ENCODE measurements at places on chromosomes 16 and 17.

- no peak for DNase-seq
Measured at GRCh38 chr17:2709183-2709661, 2.3 kb downstream of the CLUH start.

GRCh38 chr16:30491744-30492308, 19.3 kb downstream of the ITGAL start:
- peak; percentile 50 for DNase-seq

GRCh38 chr17:56317351-56318208, 164.3 kb downstream of the ANKFN1 start:
- DNase-seq, result no peak

- no peak for DNase-seq
Measured at GRCh38 chr17:17963694-17964436, 8.3 kb downstream of the TOM1L2 start.

GRCh38 chr17:40558890-40559563, 6.2 kb downstream of the CCR7 start:
- peak; percentile 56 for DNase-seq

DNA sequence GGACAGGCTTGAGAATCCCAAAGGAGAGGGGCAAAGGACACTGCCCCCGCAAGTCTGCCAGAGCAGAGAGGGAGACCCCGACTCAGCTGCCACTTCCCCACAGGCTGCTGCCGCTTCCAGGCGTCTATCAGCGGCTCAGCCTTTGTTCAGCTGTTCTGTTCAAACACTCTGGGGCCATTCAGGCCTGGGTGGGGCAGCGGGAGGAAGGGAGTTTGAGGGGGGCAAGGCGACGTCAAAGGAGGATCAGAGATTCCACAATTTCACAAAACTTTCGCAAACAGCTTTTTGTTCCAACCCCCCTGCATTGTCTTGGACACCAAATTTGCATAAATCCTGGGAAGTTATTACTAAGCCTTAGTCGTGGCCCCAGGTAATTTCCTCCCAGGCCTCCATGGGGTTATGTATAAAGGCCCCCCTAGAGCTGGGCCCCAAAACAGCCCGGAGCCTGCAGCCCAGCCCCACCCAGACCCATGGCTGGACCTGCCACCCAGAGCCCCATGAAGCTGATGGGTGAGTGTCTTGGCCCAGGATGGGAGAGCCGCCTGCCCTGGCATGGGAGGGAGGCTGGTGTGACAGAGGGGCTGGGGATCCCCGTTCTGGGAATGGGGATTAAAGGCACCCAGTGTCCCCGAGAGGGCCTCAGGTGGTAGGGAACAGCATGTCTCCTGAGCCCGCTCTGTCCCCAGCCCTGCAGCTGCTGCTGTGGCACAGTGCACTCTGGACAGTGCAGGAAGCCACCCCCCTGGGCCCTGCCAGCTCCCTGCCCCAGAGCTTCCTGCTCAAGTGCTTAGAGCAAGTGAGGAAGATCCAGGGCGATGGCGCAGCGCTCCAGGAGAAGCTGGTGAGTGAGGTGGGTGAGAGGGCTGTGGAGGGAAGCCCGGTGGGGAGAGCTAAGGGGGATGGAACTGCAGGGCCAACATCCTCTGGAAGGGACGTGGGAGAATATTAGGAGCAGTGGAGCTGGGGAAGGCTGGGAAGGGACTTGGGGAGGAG, at the start of gene CSF3:
Gene CSF3 (plus strand): TSS at position 436 of the 993 bp plus-strand sequence. CDS start 35 bp downstream, at position 471.
- no peak for DNase-seq

- no peak for DNase-seq
Measured at GRCh38 chr17:79201536-79202227, 127.1 kb downstream of the ENGASE start.

GRCh38 chr17:61467416-61468262, 15.4 kb downstream of the TBX4 start:
- DNase-seq, result no peak

DNA sequence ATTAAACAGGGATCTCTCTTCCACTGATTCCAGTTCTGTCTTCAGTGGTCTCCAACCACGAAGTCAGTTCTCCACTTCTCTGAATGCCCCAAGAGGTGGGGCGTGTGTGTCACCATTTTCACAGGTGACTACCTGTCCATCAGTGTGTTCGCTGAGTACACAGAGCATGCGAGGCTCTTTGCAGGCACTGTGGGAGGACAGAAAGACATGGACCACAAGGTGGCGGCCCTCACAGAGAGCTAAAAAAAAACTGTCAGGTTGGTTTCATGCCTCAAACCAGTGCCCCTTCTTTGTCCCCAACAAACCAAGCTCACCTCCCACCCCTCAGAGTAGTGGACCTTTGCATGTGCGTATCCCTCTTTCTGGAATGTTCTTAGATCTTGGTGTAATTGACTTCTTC, 13.8 kb downstream of the EMP2 start:
- no peak for DNase-seq

- DNase-seq, result no peak
Measured at GRCh38 chr16:20628213-20628612, 52.0 kb upstream of the ACSM2B start.

DNA sequence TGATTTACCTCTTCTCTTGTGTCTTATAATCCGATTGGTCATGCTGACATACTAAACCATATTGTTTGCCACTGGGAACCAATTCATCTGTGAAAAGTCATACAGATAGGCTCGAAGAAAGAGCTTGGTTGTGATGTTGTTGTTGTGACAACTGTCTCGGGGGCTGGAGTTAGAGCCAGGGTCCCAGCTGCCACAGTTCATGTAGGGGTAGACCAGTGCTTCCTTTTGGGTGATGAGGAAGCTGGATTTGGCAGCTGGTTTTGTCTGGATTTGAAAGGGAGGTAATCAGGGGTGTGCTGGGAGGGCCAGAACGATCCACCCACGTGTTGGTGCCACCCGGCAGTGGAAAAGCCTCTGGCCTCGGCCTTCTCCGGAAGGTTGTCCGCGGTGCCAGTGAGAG, 438.1 kb downstream of the WWOX start:
- no peak for DNase-seq

DNA sequence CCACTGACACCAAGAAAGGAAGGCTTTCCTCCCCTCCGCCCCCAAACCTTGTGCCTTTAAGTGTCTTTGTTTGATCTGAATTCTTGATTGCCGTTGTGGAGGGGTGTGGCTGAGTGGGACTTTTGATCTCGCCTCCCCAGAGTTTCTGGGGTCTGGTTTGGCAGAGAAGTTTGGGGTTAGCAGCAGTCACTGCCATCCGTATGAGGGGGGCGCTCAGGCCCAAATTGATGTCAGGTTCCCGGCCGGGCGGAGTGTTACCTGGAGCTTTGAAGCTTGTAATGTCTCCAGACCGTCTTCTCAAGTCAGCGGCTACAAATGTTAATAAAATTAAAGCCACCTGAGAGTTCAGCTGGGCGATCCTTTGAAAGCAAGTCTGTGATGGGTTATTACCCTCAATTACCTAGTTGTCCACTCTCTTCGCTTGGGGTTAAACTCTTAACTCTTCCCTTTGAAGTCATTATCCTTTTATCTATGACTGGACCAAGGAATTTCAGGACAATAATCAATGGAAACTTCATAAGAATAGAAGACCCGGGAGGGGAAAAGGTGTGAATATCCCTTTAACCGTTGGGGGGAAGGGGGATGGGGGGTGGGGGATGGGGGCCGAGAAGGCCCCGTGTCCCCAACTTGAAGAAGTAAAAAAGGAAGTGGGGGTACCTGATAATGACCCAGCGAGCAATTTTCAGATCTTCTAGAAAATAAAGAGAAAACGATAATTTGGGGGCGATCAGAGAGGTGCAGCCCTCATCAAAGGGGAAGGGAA, 31.8 kb upstream of the AXIN2 start:
- DNase-seq, result no peak

- no peak for DNase-seq
Measured at GRCh38 chr17:45868276-45868675, 23.6 kb downstream of the SPPL2C start.

- no peak for DNase-seq
Measured at GRCh38 chr17:81043725-81044427, 8.9 kb downstream of the BAIAP2 start.

- no peak for DNase-seq
Measured at GRCh38 chr17:59186850-59187249, 23.0 kb upstream of the SMG8 start.

GRCh38 chr16:82567175-82567574, 59.6 kb upstream of the CDH13 start:
- DNase-seq, result no peak

GRCh38 chr16:75763204-75763603, 36.9 kb upstream of the CPHXL start:
- no peak for DNase-seq

DNA sequence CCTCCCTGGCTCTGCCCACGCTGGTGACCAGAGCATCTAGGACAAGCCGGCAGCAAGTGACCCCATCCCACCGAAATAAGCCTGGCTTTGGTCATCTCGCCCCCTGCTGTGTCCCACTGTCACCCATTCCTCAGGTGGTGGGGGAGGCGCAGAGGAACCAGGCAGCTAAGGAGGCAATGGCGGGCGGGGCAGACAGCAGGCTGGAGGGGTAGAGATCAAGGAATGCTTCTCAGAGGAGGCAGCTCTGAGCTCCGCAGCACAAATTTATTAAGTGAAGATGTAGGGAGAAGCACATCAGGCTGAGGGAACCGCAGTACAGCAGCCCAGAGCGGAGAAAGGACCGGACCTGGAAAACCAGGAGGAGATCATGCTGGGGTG, 7.5 kb upstream of the KREMEN2 start:
- DNase-seq, result no peak

GRCh38 chr17:14340857-14341754, 40.2 kb downstream of the HS3ST3B1 start:
- no peak for DNase-seq

DNA sequence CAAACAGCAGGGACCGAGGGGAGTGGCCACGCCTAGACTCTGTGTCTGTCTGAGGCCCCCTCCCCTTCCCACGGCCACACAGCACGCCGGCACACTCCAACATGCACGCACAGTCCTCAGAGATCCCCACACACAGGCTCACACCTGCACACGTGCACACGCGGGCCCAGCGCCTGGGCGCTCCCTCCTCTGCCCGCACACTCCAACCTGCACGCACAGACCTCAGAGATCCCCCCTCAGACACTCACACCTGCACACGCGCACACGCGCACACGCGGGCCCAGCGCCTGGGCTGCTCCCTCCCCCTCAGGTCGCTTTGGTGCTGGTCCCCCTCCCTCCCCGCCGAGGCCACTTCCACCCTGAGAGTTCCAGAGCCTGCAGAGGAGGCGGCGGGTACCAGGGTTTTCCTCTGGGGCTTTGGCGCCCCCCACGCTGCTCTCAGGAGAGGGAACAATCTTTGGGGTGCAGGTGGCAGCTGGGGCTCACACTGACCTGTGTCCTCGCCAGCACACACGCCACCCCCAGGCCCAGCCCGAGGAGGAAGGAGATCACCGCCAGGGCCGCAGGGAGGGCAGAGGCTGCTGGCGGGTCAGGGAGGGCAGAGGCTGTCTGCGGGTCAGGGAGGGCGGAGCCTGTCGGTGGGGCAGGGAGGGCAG, 1.6 kb downstream of the CD7 start:
- DNase-seq, result no peak

DNA sequence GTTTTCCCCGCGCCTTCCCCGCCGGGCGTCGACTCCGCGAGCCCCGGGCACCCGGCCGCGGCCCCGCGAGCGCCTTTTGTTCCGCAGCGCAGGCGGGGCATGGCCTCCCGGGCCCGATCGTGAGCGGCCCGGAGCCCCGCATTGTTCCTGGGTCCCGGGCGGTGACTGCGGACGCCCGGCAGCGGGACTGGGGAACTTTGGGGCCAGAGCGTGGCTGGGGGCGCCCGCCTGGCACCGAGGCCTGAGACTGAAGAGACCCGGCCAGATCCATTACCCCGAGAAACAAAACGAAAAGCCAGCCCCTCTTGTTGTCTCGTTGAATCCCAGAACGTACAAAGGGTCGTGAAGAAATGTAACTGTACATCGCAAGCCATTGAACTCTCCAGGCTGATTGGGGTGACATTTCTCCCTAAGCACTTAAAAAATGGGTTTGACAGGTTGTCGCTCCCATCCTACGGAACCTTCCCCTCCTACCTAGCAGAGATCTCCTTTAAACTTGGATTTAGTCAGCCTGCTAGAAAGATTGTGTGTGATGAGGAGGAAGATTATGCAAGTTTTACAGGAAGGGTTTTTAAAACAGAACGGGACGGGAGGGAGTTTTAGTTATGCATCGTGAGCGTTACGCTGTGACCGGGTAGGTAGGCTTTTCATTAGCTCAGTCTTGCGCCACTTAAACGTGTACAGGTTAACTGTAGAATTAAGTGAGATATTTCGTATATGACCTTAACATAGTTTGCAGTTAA, 825 bp downstream of the METTL9 start:
- peak; percentile 35 for DNase-seq

DNA sequence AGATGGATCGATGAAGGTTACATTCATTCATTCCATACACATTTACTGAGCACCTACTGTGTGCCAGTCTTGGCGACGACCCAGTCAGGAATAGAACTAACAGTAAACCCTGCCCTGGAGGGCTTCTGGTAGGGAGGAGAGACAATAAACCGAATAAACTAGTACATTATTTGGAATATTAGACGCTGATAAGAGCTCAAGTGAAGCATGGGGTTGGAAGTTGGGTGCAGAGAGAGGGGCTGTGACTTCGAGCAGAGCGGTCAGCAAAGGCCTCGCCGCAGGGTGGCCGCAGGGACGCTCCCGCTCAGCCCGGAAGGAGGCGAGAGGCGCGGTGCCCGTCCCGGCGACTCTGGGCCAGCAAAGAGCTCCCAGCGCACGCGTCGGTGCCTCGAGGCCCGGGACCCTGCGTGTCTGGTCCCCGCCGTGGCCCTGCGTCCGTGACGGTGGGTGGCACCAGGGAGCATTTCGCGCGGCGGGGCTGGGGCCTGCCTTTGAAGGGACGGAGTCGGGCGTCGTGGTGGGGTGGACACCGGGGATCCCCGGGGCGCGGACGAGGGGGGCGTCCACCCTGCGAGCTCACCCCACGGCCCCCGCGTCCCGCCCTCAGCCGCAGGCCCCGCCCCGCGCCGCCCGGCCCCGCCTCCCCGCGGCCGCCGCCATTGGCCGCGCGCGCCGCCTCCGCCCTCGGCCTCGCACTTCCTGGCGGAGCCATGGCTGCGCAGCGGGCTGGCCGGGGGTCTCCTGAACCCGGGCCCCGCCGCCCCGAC, at the start of gene KLHL36:
Gene KLHL36 (plus strand): TSS at position 684 of the 767 bp plus-strand sequence. CDS start 2,357 bp downstream, outside the sequence.
- DNase-seq, result peak; percentile 78

DNA sequence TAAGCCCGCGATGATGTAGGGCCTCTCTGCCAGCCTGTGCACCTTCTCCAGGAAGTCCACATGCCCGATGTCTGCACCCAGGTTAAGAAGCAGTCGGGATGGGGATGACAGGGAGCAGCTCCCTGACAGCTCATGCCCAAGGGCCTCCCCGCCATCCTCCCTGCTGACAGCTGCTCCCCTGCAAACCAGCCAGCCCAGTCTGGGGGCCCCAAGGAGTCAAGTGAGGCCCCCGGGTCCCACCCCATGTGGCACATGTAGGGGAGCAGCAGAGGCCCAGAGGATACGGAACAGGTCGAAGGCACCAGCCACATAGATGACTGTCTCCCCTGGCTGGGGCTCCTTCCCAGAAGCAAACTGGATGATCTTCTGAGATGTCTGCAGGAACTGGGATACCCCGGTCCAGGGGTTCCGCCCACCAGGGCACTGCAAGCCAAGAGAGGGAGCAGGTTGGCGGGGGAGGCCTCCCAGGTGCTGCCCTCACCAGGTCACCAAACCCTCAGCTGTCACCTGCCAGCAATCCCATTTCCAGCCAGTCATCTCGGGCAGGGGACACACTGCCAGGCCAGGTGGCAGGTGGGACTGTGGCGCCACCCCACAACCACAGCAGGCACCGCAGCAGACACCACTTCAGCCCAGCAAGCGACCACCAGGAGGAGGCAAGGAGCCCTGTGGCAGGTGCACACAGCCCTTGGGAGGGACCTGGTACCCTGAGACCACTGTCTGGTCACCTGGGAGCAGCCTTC, 4.6 kb downstream of the PCYT2 start:
- DNase-seq, result no peak
